Osteoblast (primary cell): ENCODE measurements at places on chromosomes 7 and 10. TPM values are rescaled to one million over a fixed set of nuclear protein-coding genes. Genes with fewer than 3 reads are reported as not detected.

PPIF gene
- total RNA-seq = 37.7 and 39.1 TPM in 2 replicates

GBX1 gene
- total RNA-seq = not detected in 2 replicates

CYP2E1 gene
- 1.5 and 1.8 TPM in 2 replicates for total RNA-seq

PTPN12 gene
- 78.1 and 80.7 TPM in 2 replicates for total RNA-seq

LRRC61 gene
- 1.8 and 4.0 TPM in 2 replicates for total RNA-seq

COBL gene
- total RNA-seq = under 0.01 TPM in 2 replicates

CALHM1 gene
- not detected in 2 replicates for total RNA-seq

LLCFC1 gene
- total RNA-seq = not detected in 2 replicates

AQP1 gene
- total RNA-seq = 0.59 and 0.72 TPM in 2 replicates

SNX8 gene
- total RNA-seq = 16.3 and 25.0 TPM in 2 replicates

PWWP2B gene
- total RNA-seq = 15.3 and 18.5 TPM in 2 replicates

GLI3 gene
- 10.9 and 11.9 TPM in 2 replicates for total RNA-seq

SKIDA1 gene
- 0.29 and 0.36 TPM in 2 replicates for total RNA-seq

PRKG1 gene
- 19.5 and 32.1 TPM in 2 replicates for total RNA-seq

MUC12 gene
- total RNA-seq = under 0.01 and 0.59 TPM in 2 replicates

CPN1 gene
- total RNA-seq = not detected in 2 replicates

MRLN gene
- not detected in 2 replicates for total RNA-seq

OR13A1 gene
- total RNA-seq = under 0.01 TPM in 1 of 2 replicates, not detected in the other

NUTM2E gene
- not detected in 2 replicates for total RNA-seq

NXPH1 gene
- total RNA-seq = not detected in 2 replicates

GPER1 gene
- 10.3 and 10.5 TPM in 2 replicates for total RNA-seq

ABCF2 gene
- 55.1 and 65.9 TPM in 2 replicates for total RNA-seq

PRSS37 gene
- not detected in 2 replicates for total RNA-seq

CHAT gene
- total RNA-seq = not detected in 2 replicates

CRHR2 gene
- total RNA-seq = not detected in 2 replicates

ABCA13 gene
- 3.6 and 4.4 TPM in 2 replicates for total RNA-seq

LRRC4 gene
- 0.29 and 0.72 TPM in 2 replicates for total RNA-seq

FBXL13 gene
- total RNA-seq = 2.1 and 2.2 TPM in 2 replicates

GOT1 gene
- 36.2 and 42.7 TPM in 2 replicates for total RNA-seq

VSTM4 gene
- total RNA-seq = 10.1 and 14.1 TPM in 2 replicates

ADCYAP1R1 gene
- total RNA-seq = not detected in 2 replicates

RTKN2 gene
- 7.7 and 8.0 TPM in 2 replicates for total RNA-seq

MMP21 gene
- total RNA-seq = not detected in 2 replicates

GNGT1 gene
- not detected in 2 replicates for total RNA-seq

ZNF736 gene
- 12.7 and 14.4 TPM in 2 replicates for total RNA-seq

ADAM22 gene
- total RNA-seq = 0.36 and 0.59 TPM in 2 replicates

GPR15LG gene
- not detected in 2 replicates for total RNA-seq

TRIL gene
- total RNA-seq = 0.29 and 0.36 TPM in 2 replicates
